ENCODE measurements at places on chromosomes 7 and 10.

DNA sequence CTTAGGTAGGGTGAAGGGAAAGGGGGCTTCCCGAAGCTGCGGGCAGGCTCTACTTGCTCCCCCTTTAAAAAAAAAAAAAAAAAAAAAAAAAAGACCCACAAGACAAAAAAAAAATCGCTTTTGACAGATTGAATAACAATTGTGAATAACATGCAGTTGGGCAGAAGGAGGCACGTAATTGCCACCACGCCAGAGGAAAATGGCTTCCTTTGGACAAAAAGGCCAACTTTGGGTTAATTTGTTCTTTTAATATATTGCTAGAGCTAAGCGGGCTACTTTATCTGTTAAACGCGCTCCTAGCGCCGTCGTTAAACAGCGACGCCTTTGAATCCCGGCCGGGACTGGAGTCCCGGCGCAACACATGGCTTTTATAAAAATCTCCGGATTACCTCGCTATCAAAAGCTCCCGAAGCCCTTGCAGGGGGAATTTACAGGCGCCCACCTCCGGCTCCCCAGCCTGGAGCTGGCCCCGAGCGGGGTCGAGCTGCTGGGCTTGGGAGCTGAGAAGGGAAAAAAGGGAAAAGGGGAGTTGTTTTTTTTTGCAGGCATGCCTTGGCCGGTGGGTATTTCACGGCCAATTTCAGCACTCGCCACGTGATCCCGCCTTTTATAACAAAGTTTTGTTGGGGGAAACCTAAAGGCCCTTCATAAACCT lies 1.2 kb downstream of the HOXA11 start:
- no peak for DNase-seq

DNA sequence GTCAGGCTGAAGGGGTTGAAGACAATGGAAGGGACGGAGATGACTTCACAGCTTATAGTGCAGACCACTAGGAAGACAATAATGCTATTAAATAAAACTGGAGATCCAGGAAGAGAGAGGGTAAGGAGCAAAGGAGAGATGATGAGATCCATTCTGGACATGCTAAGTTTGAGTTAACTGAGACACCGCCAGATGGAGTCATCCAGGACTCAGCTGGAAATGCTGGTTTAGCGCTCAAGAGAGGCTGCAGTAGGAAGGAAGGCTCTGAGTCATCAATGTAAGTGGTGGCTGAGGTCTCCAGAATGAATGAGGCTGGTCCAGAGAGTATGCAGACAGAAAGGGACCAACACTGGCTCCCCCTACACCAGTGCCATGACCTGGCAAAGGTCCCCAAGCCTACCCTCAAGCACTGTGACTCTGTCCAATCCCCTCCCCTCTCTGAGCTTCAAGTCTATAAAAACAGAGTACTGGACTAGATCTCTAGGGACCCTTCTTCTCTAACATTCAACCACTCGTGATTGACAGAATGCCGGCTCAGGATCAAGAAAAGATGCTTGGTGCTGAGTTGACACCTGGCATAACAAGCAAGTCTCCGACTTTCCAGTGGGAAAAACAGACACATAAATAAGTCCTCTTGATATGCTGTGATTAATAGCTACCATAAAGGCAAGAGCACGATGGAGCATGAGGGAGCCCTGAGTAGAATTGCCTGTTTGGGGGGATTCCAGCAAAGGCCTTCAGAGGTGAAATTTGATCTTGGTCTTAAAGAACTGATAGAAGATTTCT lies 8.9 kb downstream of the GFRA1 start:
- DNase-seq = no peak

- DNase-seq = no peak
These were observed 15.5 kb upstream of the ICA1 start for GRCh38 chr7:8277394-8277982.

- DNase-seq = no peak
These were observed 6.1 kb upstream of the ANKRD2 start for GRCh38 chr10:97566336-97566996.

DNA sequence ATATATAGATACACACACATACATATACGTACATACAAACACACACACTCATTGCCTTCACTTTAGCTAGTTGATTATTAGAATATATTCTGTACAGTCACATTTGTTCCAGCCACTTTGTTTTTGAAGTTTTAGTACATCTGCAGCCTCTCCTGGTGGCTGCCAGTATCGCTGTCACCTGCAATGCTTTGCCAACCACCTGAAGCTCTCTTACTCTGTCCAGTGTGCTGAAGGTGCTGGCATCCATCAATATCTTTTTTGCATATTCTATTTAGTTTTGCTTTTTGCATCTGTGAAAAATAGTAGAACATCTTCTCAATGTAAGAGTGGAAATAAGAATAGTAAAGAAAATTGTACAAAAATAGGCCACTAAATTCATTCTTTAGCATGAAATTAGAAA lies 388.6 kb downstream of the EXOC4 start:
- DNase-seq = no peak

DNA sequence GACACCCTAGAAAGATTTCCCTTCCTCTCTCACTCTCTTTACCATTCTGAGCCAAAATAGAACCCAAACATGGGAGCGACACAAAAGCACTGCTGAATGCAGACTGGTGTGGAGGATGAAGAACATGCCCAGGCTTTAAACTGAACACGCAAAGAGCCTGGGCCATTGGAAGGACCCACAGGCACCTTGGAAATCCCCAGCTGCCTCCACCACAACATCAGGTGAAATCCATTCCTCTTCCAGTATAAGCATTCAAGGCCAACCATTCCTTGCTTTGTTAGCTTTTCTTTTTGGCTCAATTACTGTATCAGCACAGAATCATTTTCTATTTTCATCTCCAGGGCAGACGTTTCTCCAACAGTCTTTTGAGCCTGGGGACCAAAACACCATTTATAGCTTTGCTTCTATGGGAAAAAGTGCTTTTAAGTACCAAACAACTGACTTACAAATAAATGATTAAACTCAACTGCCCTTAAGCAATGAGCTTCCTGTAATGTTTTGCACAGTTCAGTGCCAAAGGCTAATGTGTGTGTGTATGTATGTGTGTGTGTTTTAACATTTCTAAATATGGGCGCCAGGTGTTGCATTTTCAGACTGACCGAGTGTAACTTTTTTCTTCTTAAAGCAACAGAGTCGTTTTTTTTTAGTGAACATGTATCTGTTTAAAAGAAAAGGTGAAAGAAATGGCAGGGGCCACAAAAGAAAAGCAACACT lies 16.2 kb upstream of the BLNK start:
- no peak for DNase-seq

DNA sequence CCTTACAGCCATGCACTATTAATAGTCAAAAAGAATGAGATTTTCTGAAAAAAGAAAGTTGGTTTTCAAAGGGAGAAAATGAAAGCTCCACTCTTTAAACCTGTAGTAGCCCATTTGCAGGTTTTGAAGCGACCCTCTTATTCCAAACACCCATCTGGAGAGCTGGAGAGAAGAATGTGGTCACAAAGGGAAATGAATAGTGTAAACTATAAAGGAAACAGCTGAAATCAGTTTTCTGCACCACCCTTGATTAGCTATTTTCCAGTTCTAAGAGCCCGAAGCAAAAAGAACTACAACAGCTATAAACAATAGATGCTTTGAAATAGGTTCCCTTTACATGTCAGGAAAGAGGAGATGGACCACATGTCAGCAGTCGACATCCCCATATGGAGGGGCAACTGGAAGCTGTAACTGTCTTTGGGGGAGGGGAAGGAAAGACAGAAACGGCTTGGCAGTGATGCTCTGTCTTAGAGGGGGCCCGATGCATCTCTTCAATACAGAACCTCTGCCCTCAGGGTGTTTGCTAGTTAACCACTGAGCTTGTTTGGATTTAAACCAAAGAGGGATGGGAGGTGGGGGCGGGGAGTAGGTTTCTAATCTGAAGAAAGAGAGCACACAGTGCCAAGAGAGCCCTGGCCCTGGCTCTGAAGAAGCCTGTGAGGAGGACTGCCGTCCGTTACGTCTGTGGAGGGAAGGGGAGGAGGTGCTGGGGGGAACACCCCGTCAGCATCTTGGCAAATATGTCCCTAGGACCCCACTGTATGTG lies 55.3 kb downstream of the CPVL start:
- no peak for DNase-seq

DNA sequence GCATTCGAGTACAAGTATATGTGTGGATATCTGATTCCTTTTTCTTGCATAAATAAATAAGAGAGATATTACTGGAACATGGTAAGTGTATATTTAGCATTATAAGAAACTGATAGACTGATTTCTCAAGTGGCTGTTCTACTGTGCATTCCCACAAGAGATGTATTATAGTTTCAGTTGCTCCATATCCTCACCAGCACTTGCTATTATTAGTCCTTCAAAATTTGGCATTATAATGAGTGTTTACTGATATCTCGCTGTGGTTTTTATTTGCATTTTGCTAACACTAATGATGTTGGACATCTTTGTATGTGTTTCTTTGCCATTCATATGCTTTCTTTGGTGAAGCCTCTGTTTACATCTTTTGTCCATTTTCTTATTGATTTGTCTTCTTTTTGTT lies 4.4 kb upstream of the CLRN3 start:
- DNase-seq = no peak

GRCh38 chr7:83806538-83806937 lies 157.6 kb upstream of the SEMA3E start:
- no peak for DNase-seq

DNA sequence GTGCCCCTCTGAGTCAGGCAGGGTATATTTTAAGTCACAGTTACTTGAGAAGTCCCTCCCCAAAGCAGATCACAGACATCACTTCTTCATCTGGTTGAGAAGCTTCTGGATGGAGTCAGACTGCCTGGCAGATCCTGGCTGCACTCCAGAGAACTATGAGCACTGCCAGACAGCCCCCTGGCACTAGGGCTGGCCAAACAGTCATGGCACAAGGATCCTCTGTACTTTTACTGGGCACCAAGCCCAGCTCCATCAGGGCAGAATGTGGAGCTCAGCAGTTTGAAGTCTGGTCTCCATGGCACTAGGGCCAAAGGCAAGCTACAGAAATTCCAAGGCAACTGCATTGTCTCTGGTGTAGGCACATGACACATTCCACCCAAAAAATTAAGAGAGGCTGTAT lies 162.1 kb downstream of the NRG3 start:
- DNase-seq = no peak

DNA sequence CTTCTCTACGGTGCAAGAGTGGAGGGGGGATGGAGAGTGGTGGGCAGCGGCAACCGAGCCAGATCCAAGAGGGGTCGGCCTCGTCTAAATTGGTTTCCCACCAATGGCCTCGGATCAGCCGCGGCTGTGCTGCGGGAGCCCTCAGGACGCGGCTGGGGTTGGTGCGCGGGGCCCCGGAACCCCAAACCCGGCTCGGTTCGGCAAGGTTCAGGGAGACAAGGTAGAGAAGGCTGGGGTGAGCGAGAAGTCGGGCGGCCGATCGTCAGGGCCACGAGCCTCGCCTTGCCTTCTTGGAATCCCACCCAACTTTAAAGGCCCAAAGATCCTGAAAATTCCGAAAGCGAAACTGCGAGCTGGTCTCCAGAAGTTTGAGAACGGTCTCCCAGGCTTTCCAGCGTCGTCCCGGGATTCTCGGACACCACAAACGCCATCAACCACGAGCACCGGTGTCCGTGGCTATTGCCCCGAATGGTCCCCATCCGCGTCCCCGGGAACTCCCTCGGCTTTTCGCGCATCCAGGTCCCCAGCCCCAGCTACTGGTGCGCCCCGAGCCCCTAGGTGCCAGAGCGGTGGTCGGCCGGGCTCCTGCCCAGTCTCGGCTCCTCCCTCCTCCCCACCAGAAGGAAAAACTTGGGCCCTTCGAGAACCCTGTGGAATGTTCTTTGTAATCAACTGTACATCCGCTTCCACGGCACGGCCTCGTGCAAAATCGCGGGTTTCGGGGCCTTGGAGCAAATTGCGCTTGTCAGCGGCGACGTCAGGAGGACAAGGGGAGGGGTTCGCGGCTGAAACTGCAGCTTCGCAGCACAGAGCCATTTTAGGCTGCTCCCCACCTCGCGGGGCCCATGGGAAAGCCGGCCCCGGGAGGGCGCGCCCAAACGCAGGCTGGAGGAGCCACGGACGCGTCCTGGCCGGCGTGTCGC lies 3.2 kb downstream of the SFMBT2 start:
- no peak for DNase-seq
